Hematopoietic multipotent progenitor cell treated with erythropoietin and hydrocortisone succinate and interleukin-3 and kit ligand, for 4 days (in vitro differentiated cells): ENCODE measurements at places on chromosomes 1 and 21.
A peak's percentile ranks its signal among the peaks of the same experiment; 100 is the strongest.

DNA sequence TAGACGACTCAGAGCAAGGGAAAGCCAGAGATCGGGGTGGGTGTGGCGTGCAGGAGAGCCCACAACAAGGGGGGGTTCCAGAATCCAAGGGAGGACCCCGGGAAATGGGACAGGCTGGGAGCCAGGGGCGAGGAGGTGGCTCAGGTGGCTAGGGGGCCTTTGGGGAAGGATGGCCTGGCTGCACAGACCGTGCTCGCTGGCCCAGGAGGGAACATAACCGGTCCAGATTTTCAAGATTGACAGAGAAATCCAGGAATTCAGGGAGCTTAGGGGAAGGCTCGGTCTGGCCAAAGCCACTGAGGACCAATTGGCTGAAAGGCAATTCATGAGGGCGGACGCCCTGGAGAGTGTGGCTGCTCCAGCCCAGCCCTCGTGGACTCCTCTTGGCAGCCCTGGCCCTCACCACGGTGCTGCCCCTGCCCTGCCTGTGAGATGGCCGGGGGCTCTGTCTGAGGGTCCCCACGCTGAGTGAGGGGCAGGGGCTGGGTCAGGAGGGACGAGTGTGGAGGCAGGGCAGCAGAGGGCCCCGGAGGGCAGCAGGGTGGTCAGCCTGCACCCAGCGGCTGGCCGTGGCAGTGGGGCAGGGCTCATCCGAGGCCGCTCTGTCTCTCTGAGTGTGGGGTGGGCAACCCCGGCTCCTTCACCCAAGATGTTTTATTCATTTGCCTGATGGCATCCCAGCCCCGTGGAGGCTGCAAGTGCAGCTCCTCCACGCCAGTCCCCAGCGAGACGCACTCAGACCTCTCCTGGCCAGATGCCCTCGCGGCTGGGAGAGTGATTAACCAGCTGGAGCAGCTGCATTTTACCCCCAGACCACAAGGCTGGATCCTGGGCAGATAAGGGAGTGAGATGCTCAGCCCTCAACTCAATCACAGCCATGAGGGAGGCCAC is 5.6 kb upstream of the LRRC3 start:
- peak; percentile 56 for DNase-seq

- DNase-seq, result peak; percentile 88
These were observed 202.5 kb upstream of the RAB4A start for GRCh38 chr1:229068270-229068987.

DNA sequence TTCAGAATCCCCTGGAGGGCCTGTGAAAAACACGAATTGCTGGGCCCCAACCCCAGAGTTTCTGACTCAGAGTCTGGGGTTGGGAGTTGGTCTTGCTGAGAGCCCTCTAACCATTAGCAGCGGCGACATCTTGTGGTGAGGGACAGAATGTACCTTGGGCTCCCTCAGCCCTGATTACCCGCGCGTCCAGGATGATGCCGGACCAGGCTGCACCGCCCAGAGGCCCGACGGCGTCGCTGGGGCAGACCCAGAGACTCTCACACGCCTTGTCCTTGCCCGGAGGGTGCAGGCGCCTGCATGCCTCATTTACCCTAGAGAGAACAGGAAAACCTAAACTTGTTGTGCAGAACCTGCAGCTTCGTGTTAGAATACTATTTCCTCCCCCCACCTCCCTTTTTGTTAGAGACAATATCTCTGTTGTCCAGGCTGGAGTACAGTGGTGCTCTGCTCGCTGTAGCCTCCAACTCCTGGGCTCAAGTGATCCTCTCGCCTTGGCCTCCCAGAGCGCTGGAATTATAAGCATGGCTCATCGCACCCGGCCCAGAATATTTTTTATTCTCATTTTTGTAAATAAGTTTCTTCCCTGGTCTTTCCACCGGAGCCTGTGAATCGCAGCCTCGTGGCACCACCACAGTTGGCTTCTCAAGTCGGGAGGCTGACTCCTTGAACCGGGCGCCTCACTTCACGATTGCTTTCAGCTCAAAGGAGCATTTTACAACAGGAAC is 22.2 kb upstream of the RD3 start:
- peak; percentile 94 for DNase-seq

- no peak for DNase-seq
These were observed 10.6 kb upstream of the GIPC2 start for GRCh38 chr1:78035121-78035520.

DNA sequence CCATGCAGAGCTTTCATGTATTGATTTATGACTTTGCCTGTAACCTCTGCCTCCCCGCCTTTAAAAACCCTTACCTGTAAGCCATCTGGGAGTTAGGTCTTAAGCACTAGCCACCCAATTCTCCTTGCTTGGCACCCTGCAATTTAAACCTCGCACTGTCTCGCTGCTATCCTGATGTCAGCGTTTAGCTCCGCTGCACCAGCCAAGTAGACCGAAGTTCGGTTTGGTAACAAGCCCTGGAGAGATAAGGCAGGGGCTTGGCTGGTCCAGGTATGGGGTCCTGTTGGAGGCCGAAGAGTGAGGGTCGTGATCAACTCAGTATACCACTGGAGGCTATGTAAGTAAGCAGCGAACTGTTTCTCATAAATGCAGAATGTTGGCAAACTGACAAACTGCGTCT is 64.4 kb downstream of the GALNT2 start:
- DNase-seq, result no peak

GRCh38 chr1:148161053-148161901 is 9.2 kb upstream of the NBPF11 start:
- no peak for DNase-seq
